GDM1 (cell line): ENCODE measurements at places on chromosomes 16 and 17.

DNA sequence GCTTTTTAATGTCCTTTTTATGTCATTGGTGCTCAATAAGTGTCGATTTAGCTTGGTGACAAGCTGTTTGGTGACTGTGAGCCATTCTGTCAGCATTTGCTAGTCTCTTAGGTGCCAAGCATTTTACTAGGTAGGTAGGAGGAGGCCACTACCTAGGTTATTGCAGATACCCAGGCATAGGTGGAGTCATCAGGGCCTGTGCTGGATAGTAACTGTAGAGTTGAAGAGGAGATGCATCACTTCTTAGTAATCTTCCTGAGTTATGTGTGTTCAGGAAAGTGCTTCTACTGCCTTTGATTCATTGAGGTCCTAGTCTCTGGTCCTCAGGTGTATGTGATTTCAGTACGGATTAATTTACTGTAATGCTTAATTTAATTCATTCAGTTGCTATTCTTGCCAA is 17.7 kb downstream of the USP10 start:
- DNase-seq, result no peak

GRCh38 chr17:41718287-41718645 is 6.1 kb downstream of the GAST start:
- no peak for DNase-seq

DNA sequence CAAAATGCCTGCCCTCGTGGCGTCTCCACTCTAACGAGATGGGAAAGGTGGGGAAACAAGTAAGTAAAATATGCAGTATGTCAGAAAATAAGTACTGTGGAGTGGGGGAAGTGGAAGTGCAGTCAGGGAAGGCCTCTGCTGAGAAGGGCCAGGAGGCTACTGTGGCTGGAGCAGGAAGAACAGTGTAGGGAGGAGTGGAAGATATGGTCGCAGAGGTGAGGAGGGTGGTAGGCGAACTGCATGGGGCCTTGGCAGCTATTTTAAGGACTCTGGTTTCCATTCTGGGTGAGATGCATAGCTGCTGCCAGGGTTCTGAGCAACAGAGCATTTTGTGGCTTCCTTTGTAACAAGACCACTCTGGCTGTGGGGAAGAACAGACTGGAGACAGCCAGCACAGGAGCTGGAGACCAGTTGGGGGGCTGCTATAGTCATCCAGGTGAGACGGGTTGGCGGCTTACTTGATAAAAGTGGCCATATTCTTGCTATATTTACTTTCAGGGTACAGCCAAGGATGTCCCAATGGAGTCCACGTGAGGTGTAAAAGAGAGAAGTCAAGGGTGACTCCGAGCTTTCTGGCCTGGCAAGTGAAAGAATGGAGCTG is 42.6 kb downstream of the CYTH1 start:
- DNase-seq, result peak; percentile 81

DNA sequence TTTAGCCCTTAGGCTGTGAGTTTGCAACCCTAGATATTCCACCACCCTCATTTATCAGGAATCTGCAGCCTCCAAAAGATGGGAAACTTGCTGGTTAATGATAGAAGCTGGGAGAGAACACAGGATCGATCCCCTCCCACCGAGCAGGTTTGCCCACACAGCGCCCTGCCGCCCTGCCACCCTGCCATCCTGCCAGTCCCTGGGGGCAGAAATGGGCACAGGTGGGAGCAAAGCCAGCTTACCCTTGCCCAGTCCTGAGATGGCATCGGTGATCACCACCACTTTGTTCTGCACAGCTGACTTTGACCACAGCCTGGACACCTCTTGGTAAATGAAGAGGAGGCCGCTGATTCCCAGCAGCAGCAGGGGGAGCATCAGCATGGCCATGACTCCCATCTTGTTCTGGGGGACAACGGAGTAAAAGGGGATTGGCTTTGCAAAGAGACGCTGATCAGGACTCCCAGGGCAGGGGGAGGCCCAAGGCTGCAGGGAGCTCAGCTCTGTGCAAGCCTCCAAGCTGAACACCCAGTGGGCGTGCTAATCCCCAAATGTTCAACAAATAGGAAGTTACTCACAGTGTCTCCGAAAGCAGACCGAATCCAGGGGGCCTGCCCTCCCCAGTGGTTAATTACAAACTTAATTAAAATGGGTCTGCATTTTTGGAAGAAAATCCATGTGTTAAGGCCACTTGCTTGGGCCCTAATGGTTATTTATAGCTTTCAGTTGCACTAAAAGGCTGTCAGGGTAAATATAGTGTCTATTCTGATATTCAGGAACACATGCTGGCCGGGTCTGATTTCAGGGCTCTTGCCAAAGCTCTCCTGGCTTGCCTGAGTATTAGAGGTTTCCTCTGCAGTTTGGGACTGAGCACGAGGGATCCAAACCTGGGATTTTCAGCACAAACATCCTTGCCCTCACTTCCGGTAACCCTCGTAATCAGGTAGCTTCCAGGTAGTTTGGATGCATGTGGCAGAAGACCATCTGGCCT is at the start of gene DHRS7C:
DHRS7C (minus strand) TSS at position 704 of the 988 bp plus-strand sequence; CDS start at position 396, 308 bp downstream.
- no peak for DNase-seq

- DNase-seq, result no peak
These were observed 1.0 kb downstream of the TELO2 start for GRCh38 chr16:1494129-1494640.

DNA sequence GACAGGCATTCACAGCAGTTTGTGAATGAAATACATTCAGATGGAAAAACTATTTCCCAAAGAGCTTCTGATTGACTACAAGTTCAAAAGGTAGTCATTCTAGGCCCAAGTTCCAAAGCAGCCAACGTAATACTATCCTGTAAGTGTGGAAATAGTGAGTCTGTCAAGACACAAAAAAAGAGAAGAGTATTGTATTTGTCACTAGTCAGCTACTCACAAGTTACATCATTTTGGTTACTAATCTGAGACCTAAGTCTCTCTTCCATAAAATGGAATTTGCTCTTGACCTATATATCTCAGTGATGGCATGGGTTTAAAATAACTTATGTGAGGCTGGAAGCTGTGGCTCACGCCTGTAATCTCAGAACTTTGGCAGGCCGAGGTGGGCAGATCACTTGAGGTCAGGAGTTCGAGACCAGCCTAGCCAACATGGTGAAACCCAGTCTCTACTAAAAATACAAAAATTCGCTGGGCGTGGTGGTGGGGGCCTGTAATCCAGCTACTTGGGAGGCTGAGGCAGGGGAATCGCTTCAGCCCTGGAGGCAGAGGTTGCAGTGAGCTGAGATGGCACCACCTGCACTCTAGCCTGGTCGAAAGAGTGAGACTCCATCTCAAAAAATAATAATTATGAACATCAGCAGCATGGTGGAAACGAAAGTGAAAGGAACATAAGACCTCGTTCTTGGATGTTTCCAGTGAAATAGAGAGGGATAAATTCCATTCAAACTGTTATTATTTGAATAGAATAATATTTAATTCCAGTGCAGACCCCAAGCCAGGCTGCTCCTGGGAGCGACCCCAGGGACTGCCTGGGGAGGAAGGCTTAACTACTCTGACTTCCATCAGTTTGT is 2.9 kb downstream of the CMC2 start:
- no peak for DNase-seq

- no peak for DNase-seq
These were observed 15.1 kb upstream of the CD300LD start for GRCh38 chr17:74607221-74607620.

DNA sequence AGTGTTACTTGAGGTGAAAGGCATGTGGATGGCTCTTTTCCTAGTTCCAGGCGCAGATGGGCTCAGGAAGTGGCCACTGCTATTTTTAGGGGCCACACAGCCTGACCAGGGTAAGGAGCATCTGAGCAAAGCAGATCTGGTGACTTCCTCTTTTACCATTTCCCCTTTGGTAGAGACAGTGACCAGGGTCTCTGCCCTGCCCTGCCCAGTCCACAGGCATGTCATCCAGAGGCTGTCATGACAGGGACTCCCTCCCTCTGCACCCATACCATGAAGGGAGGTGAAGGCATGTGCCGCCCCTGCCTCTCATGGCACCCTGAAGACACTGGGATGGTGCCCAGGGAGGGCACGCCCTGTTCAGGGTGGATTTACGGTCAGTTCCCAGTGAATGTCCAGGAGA is 2.2 kb downstream of the PLA2G15 start:
- DNase-seq, result no peak

DNA sequence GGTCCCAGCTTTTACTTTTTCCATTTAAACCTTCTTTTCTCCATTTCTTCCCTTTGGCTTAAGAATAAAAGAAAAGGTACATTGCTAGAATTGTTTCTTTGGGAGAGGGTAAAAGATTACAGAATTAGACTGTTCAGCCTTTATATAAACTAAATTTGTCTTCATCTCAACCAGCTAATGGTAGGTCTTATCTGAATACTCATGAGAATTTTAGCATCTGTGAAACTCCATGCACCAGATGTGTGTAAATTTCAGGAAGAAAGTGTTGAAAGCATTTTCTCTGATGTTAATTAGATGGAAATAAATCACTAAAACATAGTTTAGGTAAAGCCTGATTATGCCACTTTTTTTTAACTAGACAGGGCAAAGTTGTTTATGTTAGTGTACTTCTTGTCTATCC is 24.9 kb downstream of the NQO1 start:
- DNase-seq, result no peak

DNA sequence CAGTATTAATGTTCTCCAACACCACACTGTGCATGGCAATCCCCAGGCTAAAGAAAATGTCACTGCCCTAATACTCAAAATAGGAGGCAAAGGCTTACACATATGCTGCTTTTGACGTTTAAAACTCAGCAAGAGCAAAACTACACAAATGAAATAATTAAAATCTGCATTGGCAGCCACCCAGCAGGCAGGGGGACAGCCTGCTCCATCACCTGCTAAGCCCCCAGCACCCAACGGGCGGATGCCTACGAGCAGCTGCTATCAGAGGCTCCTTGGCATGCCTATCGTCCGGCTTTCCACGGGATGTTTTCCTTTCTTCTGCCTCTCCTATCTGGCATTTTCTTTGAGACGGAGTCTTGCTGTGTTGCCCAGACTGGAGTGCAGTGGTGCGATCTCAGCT is 337.5 kb downstream of the SOX9 start:
- DNase-seq, result no peak

- no peak for DNase-seq
These were observed 445.3 kb upstream of the TOM1L1 start for GRCh38 chr17:54455251-54455868.

DNA sequence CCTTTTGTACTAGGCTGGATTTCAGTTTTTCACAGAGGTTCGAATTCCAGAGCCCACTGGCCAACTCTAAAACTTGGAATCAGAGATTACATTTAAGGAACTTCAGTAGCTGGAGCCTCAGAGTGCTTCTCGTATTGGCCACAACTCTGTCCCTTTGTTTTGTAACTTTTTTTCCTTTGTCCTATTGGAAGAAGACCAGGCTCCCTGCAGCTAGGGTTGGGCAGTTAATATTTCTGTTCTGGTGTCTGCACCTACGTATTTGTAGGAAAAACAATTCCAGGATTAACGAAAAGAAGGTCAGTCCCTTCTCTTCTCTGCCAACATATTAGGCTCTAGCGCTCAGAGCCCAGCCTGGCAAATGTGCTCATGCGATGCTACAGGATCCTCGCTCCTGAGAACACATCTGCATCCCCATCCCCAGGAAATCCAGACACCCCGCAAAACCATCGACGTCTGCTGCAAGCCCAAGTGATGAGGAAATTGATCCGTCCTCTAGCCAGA is 1.9 kb downstream of the CDH11 start:
- no peak for DNase-seq

GRCh38 chr17:76252040-76252954 is 12.0 kb upstream of the RNF157 start:
- DNase-seq, result peak; percentile 21

DNA sequence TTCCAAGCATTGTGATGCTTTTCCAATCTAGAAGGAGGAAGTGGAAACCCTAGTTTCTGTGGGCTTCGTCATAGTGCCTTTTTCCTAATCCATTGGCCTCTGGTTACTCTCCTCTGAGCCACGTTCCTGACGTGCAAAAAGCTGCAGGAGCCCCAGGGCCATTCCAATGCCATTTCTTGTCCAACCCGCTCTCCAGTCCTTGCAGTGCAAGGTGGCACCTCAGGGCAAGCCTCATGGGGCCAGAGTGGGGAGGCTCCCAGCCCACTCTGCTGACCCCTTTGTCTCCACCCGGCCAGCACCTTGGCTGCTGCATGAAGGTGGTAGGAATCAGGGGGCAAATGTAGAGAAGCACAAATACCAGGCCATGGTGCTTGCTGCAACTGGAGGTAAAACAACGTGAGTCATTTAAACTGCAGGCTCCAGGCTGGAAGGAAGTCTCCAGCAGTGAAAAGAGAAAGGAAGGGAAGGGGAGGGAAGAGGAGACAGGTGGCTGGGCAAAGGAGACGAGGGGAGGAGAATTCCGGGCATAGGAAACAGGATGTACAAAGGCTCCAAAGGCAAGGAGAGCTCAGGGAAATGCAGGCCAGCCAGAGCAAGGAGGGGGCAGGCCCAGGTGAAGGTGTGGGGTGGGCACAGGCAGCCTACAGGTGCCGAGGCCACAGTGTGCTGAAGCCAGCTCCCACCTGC is 168.2 kb upstream of the TNRC6C start:
- no peak for DNase-seq

DNA sequence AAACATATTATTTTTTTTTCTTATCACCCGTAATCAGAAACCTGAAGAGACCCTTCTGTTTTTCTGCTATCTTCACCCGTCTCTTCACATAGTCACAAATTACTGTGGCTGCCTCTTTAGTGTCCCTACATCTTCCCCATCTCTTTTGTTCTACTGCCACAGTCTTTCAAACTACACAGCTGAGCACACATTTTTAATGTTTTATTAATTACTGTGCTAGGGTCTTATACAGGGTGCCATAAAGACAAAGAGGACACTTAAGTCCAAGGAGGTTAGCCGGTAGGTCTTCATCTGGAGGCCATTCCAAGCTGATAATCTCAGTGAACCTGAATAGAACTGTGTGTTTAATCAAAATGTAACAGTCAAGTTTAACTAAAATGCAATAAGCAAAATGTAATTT is 20.7 kb downstream of the CNTNAP4 start:
- DNase-seq, result no peak

GRCh38 chr16:84775262-84775810 is 44.4 kb upstream of the CRISPLD2 start:
- no peak for DNase-seq

- DNase-seq, result no peak
These were observed 147.0 kb upstream of the TNRC6C start for GRCh38 chr17:77811521-77811920.

DNA sequence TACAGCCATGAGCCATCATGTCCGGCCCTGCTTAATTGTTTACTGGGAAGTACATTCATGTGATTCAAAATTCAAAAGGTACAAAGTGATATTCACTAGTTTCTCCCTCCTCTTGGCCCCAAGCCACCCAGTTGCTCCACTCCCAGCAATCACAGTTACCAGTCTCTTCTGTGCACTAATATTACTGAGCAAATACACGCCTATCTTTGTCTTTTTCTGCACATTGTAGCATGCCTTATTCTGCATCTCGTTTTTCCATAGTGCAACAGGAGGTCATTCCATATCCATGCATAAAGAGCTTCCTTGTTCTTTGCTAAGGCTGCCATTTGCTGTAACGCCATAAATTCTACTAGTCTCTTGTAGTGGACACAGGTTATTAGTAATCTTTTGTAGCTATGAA is 2.2 kb upstream of the ALOX15 start:
- DNase-seq, result no peak

GRCh38 chr16:75798714-75799113 is 72.4 kb upstream of the CPHXL start:
- no peak for DNase-seq
